ENCODE measurements at places on chromosomes 6 and 20. TPM values are rescaled to one million over a fixed set of nuclear protein-coding genes. Genes with fewer than 3 reads are reported as not detected.

- DNase-seq: no peak
Observed at GRCh38 chr20:31663838-31664695, 26.4 kb downstream of the COX4I2 start.

GRCh38 chr6:16712255-16712930 lies 48.9 kb downstream of the ATXN1 start:
- DNase-seq: no peak

DNA sequence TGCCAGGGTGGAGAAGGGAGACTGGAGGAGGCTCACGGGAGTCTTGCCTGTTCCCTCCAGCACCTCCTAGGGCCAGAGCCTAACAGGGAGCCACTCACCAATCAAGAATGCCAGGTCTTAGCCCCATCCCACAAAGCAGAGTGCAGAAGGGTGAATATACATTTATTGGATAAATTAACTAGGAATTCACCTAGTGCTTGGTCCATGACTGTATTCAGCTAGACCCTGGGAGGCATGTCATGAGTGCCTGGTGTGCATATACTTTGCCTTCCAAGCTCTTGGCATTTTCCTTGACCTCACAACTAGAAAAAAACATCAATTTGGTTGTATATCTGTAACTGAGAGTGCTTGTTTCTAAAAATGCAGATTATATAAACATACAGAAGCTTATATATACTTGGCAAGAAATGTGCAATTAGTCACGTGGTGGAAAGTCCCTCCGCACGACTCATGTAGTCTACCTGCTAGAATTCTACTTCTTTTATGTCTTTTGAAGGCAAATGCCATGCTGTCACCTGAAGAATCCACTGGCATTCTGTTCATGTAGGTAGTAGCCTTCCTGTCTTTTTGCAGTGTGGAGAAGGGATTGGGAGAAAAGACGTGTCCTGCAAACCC lies 991.0 kb downstream of the KIF16B start:
- no peak for DNase-seq

- no peak for DNase-seq
Observed at GRCh38 chr6:40395066-40395697, 192.0 kb downstream of the LRFN2 start.

DNA sequence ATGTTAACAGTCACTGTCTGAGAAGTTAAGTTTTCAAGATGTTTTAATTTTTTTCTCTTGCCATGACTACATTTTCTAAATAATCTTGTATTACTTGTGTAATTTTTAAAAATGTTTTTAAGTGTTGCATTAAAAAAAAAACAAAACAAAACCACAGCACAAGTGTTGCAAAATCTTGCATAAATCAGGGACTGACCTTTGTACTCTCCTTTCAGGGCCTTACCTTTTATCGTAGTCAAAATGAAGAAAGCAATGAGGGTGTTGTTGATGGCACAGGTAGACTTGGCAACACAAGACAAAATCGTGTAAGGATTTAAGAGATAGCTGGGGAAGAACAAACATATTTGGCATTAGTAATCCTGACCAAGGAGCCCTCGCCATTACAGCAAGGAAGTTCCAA lies 42.5 kb downstream of the PIGU start:
- DNase-seq: no peak

DNA sequence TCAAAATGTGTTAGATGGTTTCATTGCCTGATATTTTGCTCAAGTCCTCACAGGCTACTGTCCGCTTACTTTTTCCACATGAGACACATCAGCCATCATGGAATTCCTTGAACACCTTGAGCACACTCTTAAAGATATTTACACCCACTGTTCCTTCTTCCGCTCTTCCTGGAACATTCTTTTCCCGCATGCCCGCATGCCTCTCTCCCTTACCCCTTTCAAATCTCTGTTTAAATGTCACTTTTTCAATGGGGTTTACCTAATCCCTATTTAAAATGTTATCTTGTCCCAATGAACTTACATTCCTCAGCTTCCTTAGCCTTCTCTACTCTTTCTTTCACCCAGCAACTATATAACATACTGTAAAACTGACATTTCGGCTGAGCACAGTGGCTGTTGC lies 503.3 kb upstream of the PTCHD4 start:
- no peak for DNase-seq

GRCh38 chr6:92708270-92708669 lies 711.1 kb downstream of the EPHA7 start:
- DNase-seq: no peak

The SLC44A4 gene
- 0.37 TPM for polyA plus RNA-seq

The RIPPLY2 gene
- polyA plus RNA-seq: not detected

The FAM209B gene
- polyA plus RNA-seq: 0.27 TPM
